Motor neuron (in vitro differentiated cells): ENCODE measurements at places on chromosomes 7 and 10. TPM values are rescaled to one million over a fixed set of nuclear protein-coding genes. Genes with fewer than 3 reads are reported as not detected.
A peak's percentile ranks its signal among the peaks of the same experiment; 100 is the strongest.

SYT15B gene
- 0.38 and 0.50 TPM in 2 replicates for total RNA-seq

DNA sequence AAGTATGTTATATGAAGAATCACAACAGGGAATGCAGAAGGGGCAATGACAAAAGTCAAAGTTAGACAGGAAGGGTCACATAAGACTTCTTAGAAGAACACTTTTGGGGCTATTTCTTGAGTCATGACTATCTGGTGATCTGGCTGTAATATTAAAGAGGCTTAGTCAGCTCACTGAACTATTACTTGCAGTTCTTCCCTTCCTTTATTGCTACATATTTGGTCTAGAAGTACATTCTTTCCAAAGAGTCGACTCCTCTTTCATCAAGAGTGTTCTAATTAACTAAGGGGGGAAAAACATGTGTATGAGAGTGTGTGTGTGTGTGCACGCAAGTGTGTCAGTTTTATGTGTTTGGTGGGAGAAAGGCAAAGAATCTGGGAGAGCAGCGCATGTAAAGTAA is 247.3 kb upstream of the LRRTM3 start:
- ATAC-seq = no peak

TMEM213 gene
- total RNA-seq = 0.13 and 0.14 TPM in 2 replicates

DNA sequence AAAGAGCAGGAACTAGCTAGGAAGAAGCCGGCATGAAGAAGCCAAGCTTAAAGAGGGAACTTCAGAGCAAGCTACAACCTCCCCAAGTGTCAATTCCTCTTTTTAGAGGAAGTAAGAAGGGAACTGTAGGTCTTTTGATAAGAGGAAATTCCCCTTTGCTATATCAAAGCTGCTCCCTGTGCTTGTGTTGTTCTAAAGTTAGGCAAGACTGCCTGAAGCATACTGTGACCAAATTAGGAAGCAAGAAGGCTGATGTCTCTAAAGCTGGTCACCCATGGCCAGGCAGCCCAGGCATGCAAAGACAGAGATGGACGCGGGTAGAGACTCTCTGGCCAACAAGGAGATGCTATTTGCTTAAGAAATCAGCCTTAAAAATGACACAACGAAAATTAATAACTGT is 87.9 kb downstream of the RNF216 start:
- peak; percentile 11 for ATAC-seq

- no peak for ATAC-seq
These were observed 25.8 kb downstream of the ESYT2 start for GRCh38 chr7:158803367-158803969.

GRCh38 chr7:29194206-29194593 is 375 bp upstream of the CHN2 start:
- ATAC-seq = no peak

GRCh38 chr7:2497500-2498336 is 21.5 kb upstream of the GRIFIN start:
- ATAC-seq = no peak

DNA sequence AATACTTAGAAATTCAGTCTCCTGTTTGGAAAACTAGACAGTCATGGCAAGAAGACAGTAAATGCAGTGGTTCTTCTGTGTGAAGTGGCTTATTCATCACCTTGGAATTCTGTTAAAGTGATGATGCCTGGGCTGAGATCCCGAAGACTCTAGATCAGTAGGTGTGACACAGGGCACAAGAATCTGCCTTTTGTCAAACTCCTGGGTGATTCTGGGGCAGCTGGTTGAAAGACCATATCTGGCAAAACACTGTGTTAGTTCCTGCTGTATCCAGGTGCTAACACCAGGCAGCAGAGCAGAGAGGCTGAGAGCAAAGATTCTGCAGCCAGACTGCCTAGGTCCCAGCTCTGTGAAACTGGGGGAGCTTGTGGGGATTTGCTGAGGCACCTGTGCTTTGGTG is 26.5 kb downstream of the MRC1 start:
- ATAC-seq = no peak

CD36 gene
- 1.2 and 1.3 TPM in 2 replicates for total RNA-seq

ITIH5 gene
- 0.49 and 1.1 TPM in 2 replicates for total RNA-seq

- ATAC-seq = no peak
These were observed 1.7 kb upstream of the UPP1 start for GRCh38 chr7:48087349-48087748.

- peak; percentile 4 for ATAC-seq
These were observed 8.3 kb downstream of the TSPAN14 start for GRCh38 chr10:80462299-80462980.

KIAA1217 gene
- 4.4 and 5.9 TPM in 2 replicates for total RNA-seq

LIPJ gene
- 0.05 and 0.36 TPM in 2 replicates for total RNA-seq

WDR37 gene
- 8.4 TPM in 2 replicates for total RNA-seq

GRCh38 chr7:9083837-9084236 is 650.4 kb downstream of the NXPH1 start:
- no peak for ATAC-seq

LRMDA gene
- total RNA-seq = 3.1 and 5.4 TPM in 2 replicates

NKX2-3 gene
- total RNA-seq = not detected in 2 replicates

DNA sequence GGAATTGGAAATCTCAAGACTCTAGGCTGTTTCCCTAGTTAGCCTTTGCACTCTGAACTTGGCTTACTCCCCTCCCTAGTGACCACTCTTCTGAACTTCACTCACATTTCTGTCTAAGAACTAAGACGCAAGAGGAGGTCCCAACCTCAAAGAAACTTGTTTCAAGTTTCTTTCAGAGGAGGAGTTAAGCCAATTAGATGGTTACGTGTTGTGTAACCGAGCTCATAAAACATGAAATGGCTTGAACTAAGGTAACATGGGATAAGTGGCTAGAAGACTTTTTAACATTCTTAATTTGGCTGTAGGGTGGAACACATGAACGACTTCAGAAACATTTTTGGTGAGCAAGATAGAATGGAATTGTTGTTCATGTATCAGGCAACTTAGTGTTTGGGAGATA is 39.5 kb upstream of the SEC61G start:
- no peak for ATAC-seq

- ATAC-seq = no peak
These were observed 76.7 kb upstream of the MKX start for GRCh38 chr10:27822301-27822700.
